Amniotic epithelial cell (primary cell): ENCODE measurements at places on chromosomes 11 and 22.

DNA sequence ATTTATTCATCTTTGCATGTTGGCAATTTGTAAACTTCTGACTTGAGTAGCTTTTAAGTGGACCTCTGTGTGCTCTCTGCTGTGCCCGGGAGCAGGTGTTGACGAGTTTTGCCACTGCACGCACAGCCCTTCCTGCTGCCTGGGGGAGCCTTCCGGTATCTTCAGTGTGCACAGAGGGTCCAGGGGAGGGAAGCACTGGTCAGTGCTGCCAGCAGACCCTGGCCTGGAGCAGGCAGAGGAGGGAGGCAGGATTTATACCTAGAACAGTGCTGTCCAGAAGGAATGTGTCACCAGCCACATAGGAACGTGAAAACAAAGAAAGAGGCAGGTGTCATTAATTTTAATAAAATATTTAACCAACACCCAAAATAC lies 403.6 kb downstream of the TBC1D22A start:
- no peak for DNase-seq

- DNase-seq, result peak; percentile 12
Observed at GRCh38 chr22:47333625-47334024, 571.2 kb downstream of the TBC1D22A start.

- no peak for DNase-seq
Observed at GRCh38 chr11:12271241-12271640, 106.1 kb upstream of the PARVA start.

- peak; percentile 43 for DNase-seq
Observed at GRCh38 chr11:91299980-91300379, 924.6 kb upstream of the FAT3 start.

DNA sequence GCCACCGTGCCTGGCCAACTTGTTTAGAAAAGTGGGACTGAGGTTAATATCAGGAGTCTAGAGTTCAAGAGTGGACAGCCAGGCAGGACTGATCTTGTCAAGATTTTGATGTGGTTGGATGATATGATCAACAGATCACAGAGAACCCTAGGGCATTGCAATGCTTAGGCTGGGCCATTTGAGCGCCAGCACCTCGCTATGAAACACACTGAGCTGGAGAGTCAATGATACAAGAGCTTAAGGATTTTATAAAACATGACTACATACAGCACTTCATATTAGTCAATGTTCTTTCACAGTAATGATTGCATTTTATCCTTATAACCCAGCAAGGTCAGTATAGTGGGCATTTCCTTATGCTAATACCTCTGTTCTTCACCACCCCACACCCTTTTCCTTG lies 15.4 kb upstream of the PEX26 start:
- no peak for DNase-seq

DNA sequence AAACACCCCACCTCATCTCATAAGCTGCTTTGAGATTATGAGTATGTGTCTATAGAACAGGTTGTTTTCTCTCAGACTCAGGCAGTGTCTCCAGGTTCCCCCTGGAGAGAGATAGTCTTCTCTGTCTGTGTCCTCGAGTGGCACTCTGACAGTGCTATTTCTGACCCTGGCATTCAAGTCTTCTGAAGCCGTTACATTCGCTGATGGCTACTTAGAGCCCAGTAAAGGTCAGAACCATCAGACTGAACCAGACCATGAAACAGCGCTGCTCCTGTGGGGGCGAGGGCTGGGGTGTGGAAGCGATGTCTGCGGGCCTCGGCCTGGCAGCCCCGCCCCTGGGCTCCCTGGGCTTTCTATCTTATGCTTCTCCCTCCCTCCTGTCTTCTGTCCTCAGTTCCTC lies 23.5 kb downstream of the SHISA8 start:
- DNase-seq, result no peak

DNA sequence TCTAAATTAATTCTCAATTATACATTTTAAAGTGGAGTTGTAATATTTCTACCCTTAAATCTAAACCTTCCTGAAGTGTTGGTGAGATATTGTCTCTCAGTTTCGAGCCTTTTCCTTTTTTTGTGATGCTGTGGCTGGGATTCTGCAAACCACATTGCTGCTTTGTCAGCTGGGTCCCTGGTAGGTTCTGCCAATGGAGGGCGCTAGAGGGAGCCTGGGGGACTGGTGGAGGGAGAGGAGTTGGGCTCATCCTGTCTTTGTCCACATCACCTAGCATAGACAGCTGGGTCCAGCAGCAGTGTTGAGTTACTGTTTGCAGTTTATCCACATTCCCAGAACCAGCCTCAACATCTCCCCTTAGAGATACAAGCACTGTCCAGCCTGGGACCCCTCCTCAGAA lies 41.0 kb downstream of the TRAF6 start:
- DNase-seq, result no peak

GRCh38 chr22:29156507-29156906 lies 49.2 kb upstream of the EMID1 start:
- DNase-seq, result peak; percentile 17

DNA sequence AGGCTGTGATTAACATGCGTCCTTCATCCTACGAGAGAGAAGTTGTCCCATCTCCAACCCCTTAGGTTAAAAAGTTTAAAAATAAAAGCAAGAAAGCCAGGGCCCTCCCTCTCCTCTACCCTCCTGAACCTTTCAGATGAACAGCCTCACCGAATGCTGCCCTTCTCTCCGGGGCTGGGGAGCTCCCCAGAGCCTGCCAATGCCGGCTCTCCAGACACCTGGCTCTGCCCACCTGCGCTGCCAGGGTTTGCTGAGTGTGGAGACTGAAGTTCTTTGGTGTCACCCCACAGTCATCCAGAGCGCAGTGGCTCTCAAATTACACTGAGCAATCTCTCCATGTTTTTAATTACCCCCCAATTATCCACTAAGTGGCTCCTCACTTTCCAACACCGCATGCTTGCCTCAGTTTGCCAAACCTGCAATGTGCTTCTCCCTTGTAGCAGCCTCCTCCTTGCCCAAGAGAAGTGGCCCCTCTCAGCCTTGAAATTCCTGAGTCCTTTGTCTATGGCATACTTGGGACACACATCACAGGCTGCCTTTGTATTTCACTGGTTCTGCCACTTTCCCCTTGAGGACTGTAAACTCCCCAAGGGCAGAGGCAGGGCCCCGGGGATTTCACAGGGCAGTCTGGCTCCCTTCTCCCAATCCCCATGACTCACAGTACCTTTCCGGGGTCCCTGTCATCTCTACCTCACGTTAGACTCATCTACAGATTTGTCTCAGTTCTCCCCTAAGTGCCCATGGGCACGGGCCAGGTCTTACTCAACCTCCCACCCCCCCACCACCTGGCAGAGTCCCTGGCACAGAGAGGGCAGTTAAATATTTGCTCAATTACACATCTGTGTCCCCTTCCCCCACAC lies 2.0 kb downstream of the MYH9 start:
- peak; percentile 37 for DNase-seq

GRCh38 chr11:107123022-107123421 lies 104.7 kb upstream of the GUCY1A2 start:
- no peak for DNase-seq

DNA sequence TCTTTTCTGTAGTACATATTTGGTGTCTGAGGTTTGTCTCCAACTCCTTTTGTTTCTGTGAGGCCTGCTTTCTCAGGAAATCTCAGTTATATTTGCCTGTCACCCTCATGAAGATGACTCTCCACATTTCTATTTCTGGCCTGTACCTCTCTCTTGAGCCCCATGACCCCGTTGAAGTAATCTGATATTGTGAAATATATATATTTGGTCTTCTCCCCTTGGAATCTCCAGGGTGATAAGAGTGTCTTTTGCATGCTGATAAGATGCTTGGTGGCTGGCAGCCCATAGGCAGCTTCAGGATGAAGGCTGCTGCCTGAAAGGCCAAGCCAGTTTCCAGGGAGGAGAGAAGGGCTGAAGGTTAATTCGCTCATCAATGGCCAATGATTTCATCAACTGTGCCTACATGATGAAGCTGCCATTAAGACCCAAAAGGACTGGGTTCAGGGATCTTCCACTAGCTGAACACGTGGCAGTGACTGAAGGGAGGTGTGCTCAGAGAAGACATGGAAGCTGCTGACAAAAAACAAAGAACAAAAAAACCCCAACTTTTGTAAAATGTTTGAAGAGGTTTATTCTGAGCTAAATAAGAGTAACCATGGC lies 67.4 kb downstream of the MICAL2 start:
- DNase-seq, result peak; percentile 73

DNA sequence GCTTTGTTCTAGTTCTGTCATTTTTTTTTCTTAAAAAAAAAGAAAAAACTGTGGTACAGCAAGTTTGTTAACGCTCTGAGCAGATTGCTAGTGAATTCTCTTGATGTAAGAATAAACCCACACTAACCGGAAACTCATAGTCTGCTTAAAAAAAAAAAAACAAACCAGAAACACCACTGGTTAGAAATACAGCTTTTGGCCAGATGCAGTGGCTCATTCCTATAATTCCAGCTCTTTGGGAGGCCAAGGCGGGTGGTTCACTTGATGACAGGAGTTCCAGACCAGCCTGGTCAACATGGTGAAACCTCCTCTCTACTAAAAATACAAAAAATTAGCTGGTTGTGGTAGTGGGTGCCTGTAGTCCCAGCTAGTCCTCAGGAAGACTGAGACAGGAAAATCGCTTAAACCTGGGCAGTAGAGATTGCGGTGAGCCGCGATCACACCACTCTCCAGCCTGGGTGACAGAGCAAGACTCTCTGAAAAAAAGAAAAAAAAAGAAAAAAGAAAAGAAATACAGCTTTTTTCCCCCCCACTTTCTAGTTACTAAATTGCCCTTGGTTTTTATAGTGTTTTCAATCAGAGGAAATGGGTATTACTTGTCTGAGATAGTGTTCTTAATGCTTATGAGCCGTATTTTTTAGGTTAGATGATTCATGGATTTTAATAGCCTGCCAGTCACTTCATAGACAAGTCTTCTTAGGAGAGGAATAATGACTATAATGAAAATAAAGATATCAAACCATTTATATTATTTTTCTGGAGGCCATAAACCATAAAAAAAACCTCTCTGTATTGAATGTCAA lies 222.8 kb downstream of the DDX10 start:
- peak; percentile 74 for DNase-seq

- no peak for DNase-seq
Observed at GRCh38 chr11:19730373-19730772, 17.7 kb downstream of the NAV2 start.

DNA sequence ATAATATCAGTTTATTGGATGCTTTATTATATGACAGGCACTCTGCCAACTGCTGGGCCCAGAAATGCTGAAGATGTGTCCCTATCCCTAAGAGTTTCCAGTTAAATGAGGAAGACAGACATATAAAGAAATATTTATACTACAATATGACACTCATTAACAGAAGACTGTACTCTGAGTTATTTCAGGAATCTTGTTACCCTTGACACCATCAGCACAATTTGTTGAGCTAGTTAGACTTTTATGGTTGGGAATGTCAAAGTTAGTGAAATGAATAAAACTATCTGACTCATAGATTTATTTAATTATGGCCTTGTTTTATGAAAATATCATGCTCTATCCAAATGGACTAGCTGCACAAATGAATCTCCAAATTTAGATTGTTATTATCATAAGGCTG lies 25.6 kb upstream of the MSANTD4 start:
- no peak for DNase-seq

DNA sequence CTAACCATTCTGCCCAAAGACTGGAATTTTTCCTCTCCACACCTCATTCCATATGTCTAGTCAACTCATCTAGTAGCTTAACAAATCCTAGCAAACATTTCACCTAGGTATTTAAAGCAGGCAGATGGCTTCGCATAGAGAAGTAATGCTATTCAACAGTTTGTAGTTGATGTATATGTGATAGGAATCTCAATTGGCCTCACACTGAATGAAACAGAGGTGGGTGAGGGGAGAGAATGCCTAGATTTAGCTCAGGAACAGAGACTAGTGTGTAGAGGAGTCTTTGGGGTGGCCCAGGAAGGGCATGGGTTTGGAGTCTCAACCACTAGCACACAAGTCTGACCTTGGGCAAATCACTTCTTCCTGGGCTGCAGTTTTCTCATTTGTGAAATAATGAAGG lies 196.2 kb downstream of the MYO18B start:
- DNase-seq, result no peak

DNA sequence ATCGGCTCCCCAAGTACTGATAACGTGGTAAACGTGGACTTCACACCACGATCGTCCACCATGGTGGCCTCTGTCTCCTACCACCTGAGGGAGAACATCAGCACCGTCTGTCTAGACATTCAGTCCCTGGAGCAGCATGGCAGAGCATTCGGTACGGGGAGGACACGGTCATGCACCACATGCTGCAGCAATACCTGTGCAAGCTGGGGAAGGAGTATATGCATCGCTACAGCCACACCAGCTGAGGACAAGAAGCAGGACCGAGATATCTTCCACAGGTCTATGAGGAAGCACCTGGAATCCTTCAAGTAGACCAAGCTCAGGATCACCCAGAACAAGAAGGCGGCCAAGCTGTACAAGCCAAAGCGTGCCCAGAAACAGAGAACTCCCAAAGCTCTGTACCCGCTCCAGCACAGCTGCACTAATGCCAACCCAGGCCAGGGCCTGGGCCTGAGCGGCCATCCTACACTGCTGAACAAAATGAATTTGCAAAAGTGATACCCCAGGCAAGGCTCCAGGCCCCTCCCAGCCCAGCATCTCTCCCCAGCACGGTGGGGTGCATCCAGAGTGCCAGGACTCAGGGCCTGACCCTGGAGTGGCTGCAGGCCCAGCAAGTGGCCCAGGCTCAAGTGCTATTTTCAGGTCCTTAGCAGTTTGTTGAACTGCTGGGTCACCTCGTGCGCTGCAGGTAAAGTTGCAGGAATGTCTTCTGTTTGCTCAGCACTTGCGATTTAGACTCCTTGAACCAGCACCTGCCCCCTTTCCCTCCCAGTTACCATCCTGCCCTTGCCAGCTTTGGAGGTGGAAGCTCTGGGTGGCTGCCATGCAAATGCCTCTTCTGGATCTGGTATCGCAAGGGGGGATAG lies 119.3 kb upstream of the SERPIND1 start:
- DNase-seq, result no peak

DNA sequence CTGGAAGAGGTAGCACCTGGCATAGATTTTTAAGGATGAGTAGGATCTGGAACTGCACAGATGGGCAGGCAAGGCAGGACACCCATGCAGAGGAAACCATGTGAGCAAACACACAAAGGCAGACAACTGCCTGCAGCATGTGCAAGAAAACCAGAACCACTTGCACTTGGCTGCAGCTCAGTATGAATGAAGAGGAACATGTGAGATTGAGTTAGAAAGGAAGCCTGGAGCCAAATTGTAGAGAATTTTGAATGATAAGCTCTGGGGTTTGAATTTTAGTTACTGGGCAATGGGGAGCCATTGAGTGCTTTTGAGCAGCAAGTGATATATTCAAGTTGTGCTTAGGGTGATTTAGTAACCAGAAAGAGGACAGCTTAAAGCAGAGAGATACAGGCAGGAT lies 583.4 kb downstream of the SOX6 start:
- DNase-seq, result no peak

GRCh38 chr11:91041626-91042025 lies 818.8 kb upstream of the CHORDC1 start:
- peak; percentile 5 for DNase-seq

- no peak for DNase-seq
Observed at GRCh38 chr11:119501777-119502405, 78.9 kb upstream of the THY1 start.

GRCh38 chr22:24426851-24427499 lies 424 bp upstream of the ADORA2A start:
- no peak for DNase-seq

DNA sequence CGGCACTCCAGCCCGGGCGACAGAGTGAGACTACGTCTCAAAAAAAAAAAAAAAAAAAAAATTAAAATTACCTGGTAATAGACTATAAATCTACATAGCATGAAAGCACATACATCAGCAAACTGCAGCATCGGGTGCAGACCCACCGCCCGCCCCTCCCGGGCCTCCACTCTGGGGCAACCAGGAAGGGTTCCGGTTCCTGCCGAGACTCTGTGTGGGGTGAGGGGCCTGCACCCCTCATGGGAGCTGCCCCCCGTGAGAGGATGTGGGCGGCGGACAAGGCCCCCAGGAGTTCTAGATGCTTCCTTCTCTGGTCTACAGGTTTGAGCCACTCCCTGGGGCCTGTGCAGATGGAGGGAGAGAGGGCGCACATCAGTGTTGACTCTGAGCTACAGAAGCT lies 9.1 kb downstream of the DRD4 start:
- DNase-seq, result no peak
